ENCODE measurements at places on chromosomes 6 and 20.

- H3K4me1 ChIP-seq, result no peaks in the 10 kb centered on the region
- no peak overlapping the region for H3K4me3 ChIP-seq
These were observed 738.8 kb downstream of the HDGFL1 start for GRCh38 chr6:23308166-23308565.

DNA sequence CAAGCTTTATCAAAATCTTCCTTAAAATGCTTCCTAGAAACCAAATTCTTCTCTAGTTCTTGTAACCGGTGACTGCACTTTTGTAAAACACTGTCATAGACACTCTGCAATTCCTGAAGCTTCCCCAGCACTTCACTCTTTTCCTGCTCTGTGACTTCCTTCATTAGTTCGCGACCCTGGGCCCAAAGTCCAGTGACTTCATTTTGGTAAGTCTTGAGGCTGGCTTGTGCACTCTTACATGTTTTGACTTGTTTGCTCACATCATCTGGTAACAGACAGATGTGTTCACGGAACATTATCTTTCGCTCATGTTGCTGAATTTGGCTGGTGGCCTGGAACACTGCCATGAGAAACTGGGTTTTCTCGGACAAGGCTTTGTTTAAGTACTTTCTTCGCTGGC lies 306.2 kb downstream of the SYNE1 start:
- H3K27ac ChIP-seq, result no peak overlapping the region
- no peaks in the 10 kb centered on the region for H3K27me3 ChIP-seq
- no peaks in the 10 kb centered on the region for H3K36me3 ChIP-seq
- DNase-seq, result no peak
- H3K4me1 ChIP-seq, result no peaks in the 10 kb centered on the region

GRCh38 chr6:36752886-36753506 lies 55.4 kb downstream of the RAB44 start:
- H3K4me3 ChIP-seq, result no peak overlapping the region
- H3K27me3 ChIP-seq, result no peaks in the 10 kb centered on the region
- H3K36me3 ChIP-seq, result no peaks in the 10 kb centered on the region
- H3K4me1 ChIP-seq, result peaks cover 65% of the 10 kb centered on the region
- H3K27ac ChIP-seq, result peak overlapping the region; percentile 87
- DNase-seq, result no peak

- H3K27me3 ChIP-seq, result peaks cover 29% of the 10 kb centered on the region
- H3K36me3 ChIP-seq, result peaks cover 13% of the 10 kb centered on the region
- no peak overlapping the region for H3K27ac ChIP-seq
- peaks cover 9% of the 10 kb centered on the region for H3K4me1 ChIP-seq
These were observed 584 bp downstream of the PTK7 start for GRCh38 chr6:43076464-43077332.

DNA sequence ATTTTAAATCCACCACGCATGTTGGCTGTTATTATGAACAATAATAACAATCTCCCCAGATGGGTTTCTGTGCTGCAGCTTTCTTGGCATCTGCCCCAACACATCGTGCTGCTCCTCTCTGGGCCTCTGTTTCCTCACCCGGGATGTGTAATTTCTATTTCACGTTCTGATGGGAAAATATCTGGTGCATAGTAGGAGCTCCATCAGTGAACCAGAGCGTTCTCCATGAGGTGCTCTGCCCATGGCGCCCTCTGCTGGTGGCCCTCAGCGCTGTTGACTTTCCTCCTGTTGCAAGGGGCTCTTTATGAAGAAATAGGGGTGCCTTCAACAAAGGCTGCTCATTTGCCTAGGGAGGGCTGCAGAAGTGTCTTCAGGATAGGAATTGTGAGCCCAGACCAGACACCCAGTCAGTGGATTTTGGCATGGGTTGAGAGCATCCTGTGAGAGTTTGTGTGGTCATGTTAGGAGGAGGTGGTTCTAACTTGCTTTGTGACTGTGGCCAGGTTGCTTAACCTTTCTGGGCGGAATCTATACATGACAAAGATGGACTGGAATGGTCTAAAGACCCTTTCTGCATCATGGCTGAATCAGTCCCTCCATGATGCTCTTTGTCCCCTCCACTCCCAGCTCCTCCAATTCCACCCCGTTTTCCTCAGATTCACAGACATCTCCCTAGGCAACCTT lies 8.1 kb downstream of the SCRT2 start:
- H3K36me3 ChIP-seq, result no peaks in the 10 kb centered on the region
- no peak overlapping the region for H3K4me3 ChIP-seq
- no peak overlapping the region for H3K27ac ChIP-seq
- DNase-seq, result peak; percentile 70
- peaks cover 83% of the 10 kb centered on the region for H3K27me3 ChIP-seq
- H3K4me1 ChIP-seq, result peaks cover 6% of the 10 kb centered on the region

GRCh38 chr6:32191696-32192607 lies 491 bp downstream of the GPSM3 start:
- no peak for DNase-seq
- H3K36me3 ChIP-seq, result peaks cover 54% of the 10 kb centered on the region
- peaks cover 68% of the 10 kb centered on the region for H3K4me1 ChIP-seq
- H3K27ac ChIP-seq, result peak overlapping the region; percentile 99
- H3K4me3 ChIP-seq, result peak overlapping the region; percentile 90
- no peaks in the 10 kb centered on the region for H3K27me3 ChIP-seq

- H3K36me3 ChIP-seq, result no peaks in the 10 kb centered on the region
- no peak overlapping the region for H3K27ac ChIP-seq
- H3K4me3 ChIP-seq, result no peak overlapping the region
- H3K4me1 ChIP-seq, result no peaks in the 10 kb centered on the region
- H3K27me3 ChIP-seq, result peaks cover 11% of the 10 kb centered on the region
- no peak for DNase-seq
These were observed 55.9 kb downstream of the ANKEF1 start for GRCh38 chr20:10090588-10091166.

- peak overlapping the region; percentile 29 for H3K4me3 ChIP-seq
- H3K36me3 ChIP-seq, result peaks cover 72% of the 10 kb centered on the region
- no peaks in the 10 kb centered on the region for H3K27me3 ChIP-seq
These were observed 50.0 kb upstream of the SUPT3H start for GRCh38 chr6:45427726-45428125.

DNA sequence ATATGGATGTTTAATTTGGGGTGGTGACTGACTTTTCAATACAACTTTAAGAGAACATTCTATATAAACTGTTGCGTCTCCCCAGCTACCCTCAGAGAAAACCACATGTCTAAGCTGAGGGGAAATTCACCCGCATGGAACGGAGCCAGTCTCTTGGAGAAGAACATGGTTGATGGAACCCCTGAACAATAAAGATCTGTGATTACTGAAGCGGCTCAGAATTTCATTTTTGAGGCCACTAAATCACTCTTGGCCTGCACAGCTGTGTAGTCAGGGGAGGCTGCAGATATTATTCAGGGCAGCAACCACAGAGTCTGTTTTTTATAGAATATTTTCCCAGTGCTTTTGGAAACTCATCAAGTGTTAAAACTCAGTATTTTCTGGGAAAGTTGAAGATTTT lies 73.8 kb downstream of the EYA4 start:
- no peak overlapping the region for H3K27ac ChIP-seq
- H3K4me1 ChIP-seq, result no peaks in the 10 kb centered on the region
- no peak for DNase-seq
- H3K27me3 ChIP-seq, result peaks cover 2% of the 10 kb centered on the region
- H3K4me3 ChIP-seq, result no peak overlapping the region
- no peaks in the 10 kb centered on the region for H3K36me3 ChIP-seq

- H3K4me3 ChIP-seq, result peak overlapping the region; percentile 91
- H3K27ac ChIP-seq, result no peak overlapping the region
- H3K36me3 ChIP-seq, result peaks cover 12% of the 10 kb centered on the region
- peaks cover 27% of the 10 kb centered on the region for H3K4me1 ChIP-seq
- DNase-seq, result no peak
These were observed 705 bp upstream of the UTRN start for GRCh38 chr6:144284478-144284782.

GRCh38 chr20:36845288-36845971 lies 30.5 kb upstream of the TLDC2 start:
- DNase-seq, result no peak
- H3K4me3 ChIP-seq, result no peak overlapping the region
- H3K27me3 ChIP-seq, result no peaks in the 10 kb centered on the region
- peaks cover 17% of the 10 kb centered on the region for H3K4me1 ChIP-seq
- no peaks in the 10 kb centered on the region for H3K36me3 ChIP-seq

All from activated T-cell treated with anti-CD3 and anti-CD28 coated beads, Interleukin-2, amount 50 U/mL, for 24 hours (primary cell).